ENCODE measurements at places on chromosomes 5 and 9.

DNA sequence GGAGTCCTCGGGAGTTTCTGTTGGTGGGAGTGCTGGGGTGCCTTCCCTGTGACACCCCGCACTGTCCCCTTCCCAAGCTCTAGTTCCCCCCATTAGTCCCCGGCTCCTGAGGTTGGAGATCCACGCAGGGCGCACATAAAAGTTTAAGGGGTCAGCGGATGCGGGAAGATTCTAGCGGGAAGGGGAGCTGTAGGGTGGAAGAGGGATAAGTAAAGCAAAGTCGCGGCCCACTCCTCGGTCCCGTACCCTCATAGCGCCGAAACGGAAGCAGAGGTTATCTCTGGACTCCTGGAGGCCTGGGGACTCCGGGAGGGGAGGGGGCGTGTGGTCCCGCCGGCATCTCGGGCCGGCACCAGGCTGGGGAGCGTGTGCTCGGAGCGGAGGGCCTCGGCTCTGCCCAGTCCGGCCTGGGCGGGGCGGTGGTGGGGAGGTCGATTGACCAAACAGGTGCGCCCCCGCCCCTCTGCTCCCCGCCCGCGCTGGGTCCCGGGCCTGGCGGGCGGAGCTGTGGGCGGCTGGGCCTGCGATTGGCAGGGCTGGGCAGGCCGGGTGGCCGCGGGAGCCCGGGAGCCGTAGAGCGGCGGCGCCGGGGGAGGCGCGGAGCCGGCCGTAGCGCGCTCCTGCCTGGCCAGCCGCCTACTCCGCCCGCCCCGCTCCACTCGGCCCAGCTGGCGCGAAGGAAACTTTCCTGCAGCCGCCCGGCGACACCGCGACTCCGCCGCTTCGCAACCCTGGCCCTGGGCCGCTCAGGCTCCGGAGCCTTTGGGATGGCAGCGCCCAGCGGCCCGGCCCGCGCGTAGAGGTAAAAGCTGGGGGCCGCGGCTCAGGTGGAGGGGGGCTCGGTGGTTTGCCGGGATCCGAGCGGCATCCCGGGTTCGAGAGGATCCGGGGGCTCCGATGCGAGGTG lies 52.2 kb upstream of the DAB2IP start:
- peak; percentile 44 for DNase-seq

DNA sequence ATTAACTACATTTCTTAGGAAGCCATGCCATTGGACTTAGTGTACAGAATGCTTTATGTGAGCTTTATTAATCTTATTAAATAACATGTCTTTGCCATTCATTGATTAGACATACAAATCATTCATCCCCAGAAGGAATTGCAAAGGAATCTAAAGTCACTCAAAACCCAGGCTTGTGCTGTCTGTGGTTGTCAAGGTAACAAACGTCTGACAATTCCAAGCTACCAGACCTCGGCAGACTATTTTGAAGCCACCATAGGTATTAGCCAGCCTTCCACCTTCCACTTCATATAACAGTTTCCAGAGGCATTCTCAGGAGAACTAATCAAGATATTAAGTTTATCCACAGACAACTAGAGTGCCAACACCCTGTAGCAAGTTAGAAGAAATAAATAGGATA lies 135.2 kb upstream of the TUSC1 start:
- DNase-seq = no peak

DNA sequence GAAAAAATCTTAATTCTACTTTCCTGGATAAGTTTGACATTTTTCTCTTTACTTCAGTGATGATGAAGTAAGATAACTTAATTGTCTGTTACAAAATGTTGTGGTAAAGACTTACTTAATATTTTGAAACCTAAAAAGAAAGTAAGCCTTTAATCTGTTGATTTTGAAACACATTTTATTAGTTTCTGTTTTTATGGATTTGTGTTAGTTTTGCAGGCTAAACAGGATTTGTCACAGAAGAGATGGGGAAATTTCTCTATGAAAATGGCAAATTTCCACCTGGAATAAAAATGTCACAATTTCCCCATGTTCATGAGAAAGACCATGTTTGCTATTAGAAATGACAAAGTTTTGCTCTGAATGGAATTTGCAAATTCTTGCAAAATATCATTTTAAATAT lies 237.1 kb downstream of the RFX3 start:
- no peak for DNase-seq

GRCh38 chr9:128835246-128836210 lies 5.9 kb upstream of the SPOUT1 start:
- no peak for DNase-seq

GRCh38 chr5:93512799-93513198 lies 68.2 kb downstream of the NR2F1-AS1 start:
- DNase-seq = no peak

- no peak for DNase-seq
Observed at GRCh38 chr5:90569084-90569483, 10.5 kb downstream of the ADGRV1 start.

GRCh38 chr5:42813533-42813932 lies 1.8 kb upstream of the SELENOP start:
- DNase-seq = peak; percentile 40

GRCh38 chr9:15103290-15103689 lies 193.1 kb upstream of the FREM1 start:
- no peak for DNase-seq

DNA sequence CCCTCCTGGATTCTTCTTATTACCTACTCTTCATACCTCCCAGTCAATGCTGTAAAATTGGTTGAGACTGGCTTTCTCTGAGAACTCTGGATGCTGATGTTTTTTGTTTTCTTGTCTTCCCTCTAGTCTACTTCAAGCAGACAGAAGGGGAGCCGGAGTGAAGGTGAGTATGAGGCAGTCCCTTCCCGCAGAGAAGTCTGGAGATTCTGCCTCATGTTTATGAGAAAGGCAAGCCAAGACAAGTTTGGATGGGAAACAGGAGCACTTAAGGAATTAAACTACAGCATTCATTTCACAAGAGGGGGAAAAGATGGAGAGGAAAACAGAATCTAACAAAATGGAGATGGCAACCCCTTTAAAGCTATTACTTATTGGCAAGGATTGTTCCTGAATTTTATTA lies 246.1 kb downstream of the TRIM32 start:
- no peak for DNase-seq

DNA sequence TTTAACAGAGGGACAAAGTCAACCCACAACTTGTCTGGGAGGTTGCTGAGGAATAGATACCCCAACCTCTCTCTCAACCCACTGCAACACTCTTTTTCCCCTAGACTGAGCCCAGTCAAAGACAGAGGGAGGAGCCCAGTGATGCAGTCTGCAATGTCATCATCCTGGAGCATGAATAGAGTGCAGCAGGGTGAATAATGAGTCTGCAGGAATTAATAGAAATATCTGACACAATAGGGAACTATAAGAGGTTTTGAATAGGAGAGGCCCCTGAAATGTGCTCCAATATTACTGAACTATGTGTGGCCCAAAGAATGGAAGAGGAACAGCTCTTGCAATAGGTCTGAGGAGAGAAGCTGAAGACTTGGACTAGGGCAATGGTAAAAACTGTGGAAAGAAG lies 59.1 kb downstream of the PDCD1LG2 start:
- no peak for DNase-seq

DNA sequence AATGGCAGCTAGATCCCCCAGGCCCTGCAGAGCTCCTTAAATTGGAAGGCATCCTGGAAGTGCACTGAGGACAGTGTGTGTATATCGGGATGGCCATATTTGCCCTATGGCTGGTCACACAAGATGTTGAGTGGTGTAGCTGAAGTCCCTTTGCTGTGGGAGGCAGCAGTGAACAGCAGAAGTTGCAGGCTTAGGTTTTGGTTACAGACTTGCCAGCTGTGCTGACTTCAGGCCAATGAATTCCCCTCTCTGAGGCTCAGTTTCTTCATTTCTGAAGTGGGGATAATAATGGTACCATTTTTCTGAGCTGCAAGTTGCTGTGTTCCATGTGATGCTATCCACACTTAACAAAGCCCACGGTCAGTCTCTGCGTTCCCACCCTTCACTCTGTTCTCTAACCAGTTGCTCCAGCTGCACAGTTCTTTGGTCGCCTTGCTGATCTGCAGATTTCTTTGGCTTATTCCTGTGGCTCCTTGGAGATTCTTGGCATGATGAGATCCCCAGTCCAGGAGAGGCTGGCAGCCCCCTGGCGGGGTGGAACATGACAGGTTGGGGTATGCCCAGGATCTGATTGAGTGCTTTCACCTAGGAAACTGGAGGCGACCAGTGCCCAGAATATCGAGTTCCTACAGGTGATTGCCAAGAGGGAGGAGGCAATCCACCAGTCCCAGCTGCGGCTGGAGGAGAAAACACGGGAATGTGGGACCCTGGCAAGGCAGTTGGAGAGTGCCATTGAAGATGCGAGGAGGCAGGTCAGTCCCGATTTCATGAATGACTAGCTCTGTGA lies 6.5 kb upstream of the GLE1 start:
- peak; percentile 49 for DNase-seq

- DNase-seq = no peak
Observed at GRCh38 chr9:37911271-37911681, 7.3 kb upstream of the SLC25A51 start.

DNA sequence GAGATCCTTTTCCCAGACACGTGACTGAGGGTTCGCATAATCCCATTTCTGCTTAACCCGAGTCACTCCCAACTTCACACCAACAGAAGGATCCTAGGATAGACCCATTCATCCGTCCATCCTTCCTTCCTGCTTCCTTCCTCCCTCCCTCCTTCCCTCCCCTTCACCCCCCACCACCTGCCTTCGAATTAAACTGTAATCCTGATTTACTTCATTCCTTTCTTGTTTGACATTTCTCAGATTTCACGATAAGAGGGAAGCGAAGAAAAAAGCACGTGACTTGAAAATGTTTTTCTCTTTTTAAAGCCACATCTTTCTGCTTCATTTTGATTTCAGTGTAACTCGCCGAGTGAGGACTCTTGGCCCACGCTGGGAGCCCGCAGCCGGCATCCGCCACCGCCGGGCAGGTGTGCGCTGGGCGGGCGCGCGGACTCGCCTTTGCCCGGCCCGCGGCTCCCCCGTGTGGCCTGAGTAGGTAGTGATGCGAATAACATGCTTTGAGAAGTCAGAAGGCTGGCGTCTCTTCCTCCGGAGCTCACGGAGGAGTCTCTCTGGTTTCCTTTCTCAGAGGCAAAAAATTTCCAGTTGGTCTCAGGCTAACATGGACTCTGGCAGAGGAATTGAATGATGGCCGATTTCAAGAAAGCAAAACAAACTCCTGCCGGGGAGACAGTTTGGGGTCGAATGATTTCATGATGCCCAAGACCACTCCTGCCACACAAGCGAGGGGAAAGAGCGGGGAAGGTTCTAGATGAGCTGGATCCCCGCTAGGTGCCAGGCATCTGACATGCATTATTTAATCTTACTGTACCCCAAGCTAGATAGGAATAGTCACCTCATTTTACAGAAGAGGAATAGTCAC lies 117.7 kb downstream of the SLC12A2 start:
- DNase-seq = peak; percentile 79

DNA sequence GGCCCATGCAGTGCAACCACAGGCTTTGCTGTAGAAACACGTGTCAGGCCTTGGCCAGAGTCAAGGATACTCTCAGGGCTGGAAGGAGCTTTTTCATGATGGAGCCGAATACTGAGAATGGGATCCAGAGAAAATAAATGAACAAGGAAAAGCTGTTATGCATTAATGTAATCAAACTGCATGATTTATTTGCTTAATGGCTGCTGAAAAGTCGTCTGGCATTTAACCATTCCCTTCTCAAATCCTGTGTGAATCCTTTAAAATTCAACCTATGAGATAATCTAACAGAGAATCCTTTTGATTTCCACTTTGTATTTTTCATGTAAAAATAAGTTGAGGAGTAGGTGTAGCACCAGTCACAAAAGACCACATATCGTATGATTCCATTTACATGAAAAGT lies 24.1 kb upstream of the GNA14 start:
- DNase-seq = no peak
